Fibroblast of skin of scalp (primary cell): ENCODE measurements at places on chromosomes 11 and 22.

GRCh38 chr11:6022956-6023355 lies 7.6 kb downstream of the OR56A1 start:
- peak; percentile 3 for DNase-seq

GRCh38 chr11:83006877-83007330 lies 64.8 kb downstream of the RAB30 start:
- no peak for DNase-seq

GRCh38 chr11:108220721-108221336 lies 1.6 kb downstream of the NPAT start:
- DNase-seq = no peak

GRCh38 chr11:82899957-82900276 lies 313 bp downstream of the PRCP start:
- no peak for DNase-seq

DNA sequence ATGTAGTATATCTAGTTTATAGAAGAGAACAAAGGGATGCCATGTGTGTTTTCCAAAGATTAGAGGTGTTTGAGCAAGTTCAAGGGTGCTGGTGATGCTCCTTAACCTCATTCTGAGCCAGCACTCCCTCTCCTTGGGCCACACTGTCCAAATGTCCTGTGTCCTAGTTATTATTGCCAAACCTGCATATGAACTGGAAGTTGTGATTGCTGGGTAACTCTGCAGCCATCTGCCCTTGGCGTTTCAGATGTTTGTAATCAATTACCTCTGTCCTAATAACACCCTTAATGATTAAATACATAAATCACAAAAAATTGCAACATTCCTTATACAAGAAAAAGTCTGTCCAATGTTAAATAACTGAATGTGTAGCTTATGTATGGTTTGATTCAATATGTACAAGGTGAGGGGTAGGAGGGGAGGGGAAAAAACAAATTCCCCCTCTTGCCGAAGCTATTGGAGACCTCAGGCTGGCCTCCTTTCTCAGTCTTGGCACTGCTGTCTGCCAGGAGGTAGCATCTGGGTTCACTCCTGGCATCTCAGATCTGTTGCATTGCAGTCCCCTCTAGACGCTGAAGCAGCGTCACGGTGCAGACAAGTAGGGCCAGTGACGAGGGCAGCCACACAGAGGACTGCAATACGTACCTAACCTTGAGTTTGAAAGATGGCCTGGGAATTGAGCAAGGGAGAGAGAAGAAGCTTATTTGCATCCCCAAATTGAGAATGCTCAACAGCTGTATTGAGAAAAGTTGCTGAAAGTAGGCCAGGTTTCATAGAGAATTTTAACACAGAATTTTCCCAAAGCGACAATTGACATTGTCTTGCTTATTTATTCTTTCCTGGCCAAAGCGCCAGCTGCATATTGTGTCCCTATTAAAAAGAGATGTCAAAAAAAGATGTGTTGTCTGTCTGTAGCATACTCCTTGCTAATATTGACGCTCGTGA lies 89.6 kb upstream of the ARHGAP32 start:
- DNase-seq = no peak

- no peak for DNase-seq
Measured at GRCh38 chr11:64044730-64045393, 9.1 kb downstream of the FLRT1 start.

GRCh38 chr11:16881074-16881709 lies 133.0 kb downstream of the PLEKHA7 start:
- DNase-seq = peak; percentile 21

DNA sequence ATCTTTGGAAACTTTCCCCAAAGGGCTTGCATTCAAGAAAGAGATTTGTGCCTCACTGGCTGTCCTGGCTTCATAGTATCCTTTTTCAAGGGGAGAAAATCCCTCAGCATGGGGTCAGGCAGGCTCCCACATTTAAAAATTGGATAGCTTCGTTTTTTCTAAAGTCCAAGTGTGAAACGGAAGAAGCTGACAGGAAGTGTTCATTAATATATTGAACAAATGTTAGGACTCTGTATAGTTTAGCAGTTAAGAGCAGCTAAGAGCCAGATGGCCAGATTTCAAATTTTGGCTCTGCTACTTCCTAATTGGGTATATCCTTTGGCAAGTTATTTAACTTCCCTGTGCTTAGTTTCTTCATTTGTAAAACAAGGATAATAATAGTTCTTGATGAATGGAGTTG lies 354.9 kb upstream of the FAT3 start:
- DNase-seq = no peak

DNA sequence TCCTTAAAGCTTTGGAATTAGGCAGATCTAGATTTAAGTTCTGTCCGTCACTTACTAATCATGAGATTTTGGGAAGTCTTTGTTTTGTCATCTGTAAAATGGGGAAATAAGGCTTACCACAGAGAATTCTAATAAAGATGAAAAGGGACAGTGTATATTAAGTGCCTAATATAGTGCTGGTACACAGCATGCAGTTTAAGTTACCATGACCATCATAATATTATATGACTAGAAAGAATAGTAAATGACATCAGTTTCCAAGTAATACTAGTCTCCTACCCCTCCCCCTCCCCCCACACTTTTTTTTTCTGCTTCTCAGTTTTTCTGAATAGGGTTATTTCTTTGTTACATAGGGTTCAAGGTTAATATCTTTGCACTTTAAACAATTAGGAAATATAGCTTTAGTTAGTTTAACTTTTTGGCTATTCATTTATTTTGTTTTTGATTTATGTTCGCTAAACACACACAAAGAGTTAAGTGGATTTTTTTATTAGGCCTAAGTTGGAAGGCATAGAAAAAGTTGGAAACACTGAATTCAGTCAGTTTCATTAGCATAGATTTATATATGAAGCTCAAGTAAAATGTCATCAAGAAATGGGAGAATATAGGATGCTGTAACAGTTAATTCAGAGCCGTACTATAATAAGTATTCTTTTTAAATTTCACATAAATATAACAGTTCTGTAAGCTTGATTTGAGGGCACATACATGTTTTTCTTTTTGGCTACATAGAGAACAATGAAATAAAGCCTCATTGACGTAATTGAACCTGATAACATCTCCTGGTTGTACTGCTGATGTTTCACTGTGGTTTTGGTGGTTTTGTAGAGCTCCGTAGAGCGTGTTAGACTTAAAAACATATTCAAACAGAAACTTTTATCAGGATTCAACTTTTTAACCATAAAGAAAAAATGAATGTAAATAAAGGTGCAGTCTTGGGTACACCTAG lies 121.2 kb downstream of the PDE3B start:
- DNase-seq = no peak

DNA sequence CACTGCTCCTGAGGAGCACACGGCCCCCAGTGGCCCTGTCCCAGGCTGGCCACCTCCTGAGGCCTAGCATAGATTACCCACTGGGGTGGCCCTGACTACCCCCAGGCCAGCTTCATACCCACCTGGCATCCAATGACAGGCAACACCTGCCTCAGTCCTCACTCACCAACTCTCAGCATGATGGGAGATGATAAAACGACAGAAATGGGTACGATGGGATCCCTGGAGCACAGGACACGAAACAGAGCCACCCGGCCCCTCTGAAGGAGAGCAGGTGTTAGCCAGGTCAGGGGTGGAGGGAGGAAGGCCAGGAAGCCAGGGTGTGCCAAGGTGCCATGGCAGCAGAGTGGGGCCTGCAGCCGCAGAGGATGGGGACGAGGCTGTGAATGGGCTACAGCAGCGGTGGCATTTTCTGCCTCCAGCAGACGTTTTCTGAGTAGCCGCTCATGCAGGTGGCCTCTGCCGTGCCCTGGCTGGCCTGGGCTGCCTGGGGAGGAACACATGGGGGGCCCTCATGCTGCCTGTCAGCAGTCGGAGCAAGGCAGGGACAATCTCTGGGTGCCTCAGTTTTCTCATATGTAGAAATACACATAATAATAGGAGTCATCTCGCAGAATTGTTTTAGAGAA lies 50.2 kb upstream of the FGF3 start:
- no peak for DNase-seq

- DNase-seq = peak; percentile 9
Measured at GRCh38 chr22:23147617-23148387, 2.5 kb downstream of the RAB36 start.

- no peak for DNase-seq
Measured at GRCh38 chr11:47331454-47332302, 20.8 kb downstream of the MYBPC3 start.

DNA sequence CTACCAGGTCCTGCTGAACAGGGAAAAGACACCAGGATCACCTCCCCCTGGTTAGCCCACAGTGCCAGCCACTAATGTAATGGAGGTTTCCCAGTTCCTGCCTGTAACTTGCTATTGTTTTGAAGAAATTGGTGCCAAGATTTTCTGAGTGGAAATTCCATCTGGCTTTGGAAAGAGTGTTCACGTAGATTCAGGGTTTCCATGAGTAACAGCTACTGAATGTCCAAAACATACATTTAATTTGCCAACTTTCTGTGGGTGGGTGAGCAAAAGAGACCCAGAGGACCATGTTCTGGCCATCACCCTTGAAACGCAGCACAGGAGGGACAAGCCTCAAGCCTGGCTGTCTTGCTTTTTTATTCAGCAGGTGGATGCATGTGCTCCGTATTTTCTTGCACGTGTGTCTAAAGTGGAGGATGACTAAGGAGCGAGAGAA lies 8.8 kb upstream of the DKK3 start:
- peak; percentile 83 for DNase-seq

DNA sequence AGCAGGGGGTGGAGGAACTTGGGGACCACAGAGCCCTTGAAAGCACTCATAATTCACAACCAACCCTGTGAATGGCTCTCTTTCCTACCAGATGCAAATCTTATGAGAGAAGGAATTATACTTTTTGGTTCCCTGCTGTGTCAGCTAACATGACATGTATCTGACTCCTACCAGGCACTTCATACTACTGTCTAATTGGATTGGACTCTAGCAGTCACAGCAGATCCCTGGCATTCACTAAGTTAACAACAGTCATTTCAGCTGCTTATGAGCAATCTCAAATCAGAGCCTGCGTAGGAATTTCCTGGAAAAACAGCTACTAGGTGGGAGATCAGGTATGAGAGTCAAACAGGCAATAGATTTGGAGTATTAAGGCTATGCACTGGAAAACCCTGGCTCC lies 11.1 kb upstream of the ENDOD1 start:
- DNase-seq = peak; percentile 40

- DNase-seq = no peak
Measured at GRCh38 chr22:36010090-36010489, 18.5 kb downstream of the RBFOX2 start.

- no peak for DNase-seq
Measured at GRCh38 chr11:132564091-132564885, 968.0 kb downstream of the OPCML start.

DNA sequence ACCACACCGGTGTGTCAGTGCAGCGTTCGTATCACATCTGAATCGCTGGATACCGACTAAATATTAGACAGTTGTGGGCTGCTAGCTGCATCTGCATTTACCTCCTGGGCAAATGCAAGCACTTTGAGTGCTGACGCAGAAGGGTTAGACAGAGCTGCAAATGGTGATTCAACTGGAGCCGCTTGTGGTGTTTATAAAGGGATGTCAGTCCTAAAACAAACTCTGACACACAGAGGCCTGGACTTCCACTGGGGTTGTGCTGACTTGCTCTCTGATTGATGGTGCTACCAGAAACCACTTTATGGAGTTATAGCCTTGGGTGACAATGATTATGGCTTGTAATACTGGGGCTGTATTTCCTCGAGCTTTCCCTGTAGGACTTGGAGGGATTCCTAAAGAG lies 374.4 kb downstream of the NTM start:
- no peak for DNase-seq
